Mucosa of gallbladder (tissue), 1 donor: ENCODE measurements at places on chromosomes 1 and 21. TPM values are rescaled to one million over a fixed set of nuclear protein-coding genes. Genes with fewer than 3 reads are reported as not detected.

DNA sequence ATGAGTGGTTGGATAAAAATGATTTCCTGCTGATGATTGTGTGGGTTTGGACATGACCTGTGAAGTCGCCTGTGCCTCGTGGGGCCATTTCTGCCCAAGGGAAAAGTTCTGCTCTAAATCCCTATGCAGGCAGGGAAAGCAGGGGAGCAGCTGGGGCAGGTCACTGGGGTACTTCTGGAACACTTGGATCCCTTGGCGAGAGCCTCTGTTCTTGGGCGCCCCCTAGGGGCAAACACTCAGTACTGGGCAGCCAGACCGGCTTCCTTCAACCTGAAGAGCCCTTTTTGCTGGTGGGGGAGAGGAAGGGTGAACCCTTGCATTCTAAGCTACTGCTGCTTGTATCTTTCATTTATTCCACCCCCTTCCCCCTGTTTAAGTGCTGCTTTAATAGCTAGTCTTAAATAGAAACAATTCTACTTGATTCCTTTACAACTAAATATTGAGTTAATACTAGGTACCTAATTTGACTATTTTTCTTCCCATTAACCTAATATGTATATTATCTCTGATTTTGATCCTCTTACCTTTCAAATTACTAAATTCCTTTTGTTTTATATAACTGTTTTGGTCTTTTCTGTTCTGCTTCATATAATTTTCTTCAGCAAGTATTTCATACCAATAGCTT lies 5.1 kb upstream of the CLEC20A start:
- peak; percentile 79 for DNase-seq

GRCh38 chr1:198185146-198185545 lies 28.3 kb downstream of the NEK7 start:
- no peak for DNase-seq

DNA sequence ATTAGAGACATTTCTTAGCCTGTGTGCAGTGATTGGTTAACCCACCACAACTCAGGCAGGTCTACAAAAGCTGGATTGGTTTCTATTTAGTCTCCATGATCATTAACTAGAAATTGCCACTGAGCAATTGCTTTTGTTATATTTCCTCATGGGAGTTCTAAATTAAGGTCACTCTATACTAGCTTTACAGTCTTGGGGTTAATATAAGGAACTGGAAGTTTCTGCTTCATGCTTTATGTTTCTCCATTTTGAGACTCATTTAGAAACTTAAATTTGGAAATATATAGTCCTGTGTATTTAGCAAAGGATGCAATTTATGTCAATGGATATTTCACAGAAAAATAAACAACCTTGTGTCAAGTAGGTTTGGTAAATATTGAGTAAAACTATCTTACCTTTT lies 137.5 kb downstream of the HLX start:
- no peak for DNase-seq

DNA sequence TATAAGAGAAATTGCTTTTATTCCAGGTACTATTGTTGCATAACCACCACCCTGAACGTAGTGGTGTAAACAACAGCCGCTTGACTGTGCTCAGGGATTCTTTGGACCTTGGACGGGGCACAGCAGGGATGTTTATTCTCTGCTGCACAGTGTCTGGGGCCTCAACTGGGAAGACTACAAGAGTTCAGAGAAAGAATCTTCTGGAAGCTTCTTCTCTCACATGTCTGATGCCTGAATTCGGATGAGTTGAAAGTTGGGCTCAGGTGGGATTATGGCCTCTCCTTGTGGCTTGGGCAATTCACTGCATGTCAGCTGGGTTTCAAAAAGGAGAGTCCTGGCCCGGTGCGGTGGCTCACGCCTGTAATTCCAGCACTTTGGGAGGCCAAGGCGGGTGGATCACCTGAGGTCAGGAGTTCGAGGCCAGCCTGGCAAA lies 19.0 kb upstream of the SSBP3 start:
- no peak for DNase-seq

The LCE2A gene
- not detected for total RNA-seq

- no peak for DNase-seq
Measured at GRCh38 chr21:37700641-37701202, 215.5 kb downstream of the KCNJ6 start.

- DNase-seq, result no peak
Measured at GRCh38 chr1:246069581-246069980, 437.5 kb downstream of the SMYD3 start.

The HMCN1 gene
- 3.7 TPM for total RNA-seq

The KIAA1614 gene
- total RNA-seq, result 7.7 TPM

DNA sequence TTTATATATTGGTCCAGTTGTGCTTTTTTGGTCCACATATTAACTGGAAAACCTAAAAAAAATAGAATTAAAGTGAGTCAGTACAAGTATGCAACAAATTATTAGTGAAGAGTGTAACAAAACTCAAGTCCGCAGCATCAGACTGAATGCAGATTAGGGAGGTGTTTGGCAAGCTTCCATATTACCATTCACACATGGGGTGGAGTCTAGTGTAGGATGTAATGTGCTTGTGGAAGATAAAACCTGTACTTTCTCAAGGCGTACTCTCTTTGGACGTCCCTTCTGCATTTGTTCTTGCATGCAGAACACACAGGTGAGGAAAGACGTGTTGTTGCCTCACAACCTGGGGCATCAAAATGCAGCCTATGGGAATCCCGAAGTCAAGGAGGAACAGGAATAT lies 668.7 kb downstream of the MRPL39 start:
- DNase-seq, result no peak

The FCGR2B gene
- 19.4 TPM for total RNA-seq

The CELSR2 gene
- 20.9 TPM for total RNA-seq

- DNase-seq, result no peak
Measured at GRCh38 chr1:188372821-188373220, 1544.1 kb downstream of the PLA2G4A start.

DNA sequence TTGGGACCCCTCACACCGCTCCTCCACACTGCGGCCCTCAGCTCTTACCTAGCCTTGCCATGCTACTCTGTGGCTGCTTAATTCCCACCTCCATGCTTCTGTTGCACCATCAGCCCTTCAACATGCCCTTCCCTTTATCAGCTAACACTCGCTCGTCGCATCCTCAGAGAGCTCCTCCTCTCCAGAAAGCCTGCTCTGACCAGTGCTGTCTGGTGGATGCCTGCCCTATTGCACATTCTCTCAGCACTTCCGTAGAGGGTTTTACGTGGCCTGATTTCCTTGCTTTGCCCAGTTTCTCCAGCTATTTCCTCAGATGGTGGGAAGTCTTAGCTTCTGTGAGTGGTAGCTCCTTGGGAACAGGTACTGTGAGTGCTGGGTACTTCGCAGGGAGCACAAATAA lies 10.3 kb upstream of the LAD1 start:
- DNase-seq, result no peak
